ENCODE measurements at places on chromosomes 6 and 20.
A peak's percentile ranks its signal among the peaks of the same experiment; 100 is the strongest.

DNA sequence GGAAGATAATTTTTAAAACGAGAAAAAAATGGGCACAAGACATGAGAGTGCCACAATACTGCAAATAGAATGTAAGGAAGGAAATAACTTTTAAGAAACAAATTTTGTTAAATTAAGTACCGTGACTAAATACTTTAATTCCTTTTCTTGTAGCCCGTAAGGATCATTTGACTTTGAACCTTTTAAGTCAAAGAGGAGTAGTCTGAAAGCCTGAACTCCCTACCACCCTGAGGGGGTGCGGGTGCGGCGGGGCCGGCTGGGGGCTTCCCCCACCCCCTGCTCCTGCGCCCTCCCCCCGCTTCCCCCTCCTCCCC, 231 bp upstream of the PHACTR2 start:
- DNase-seq: no peak

- DNase-seq: no peak
Measured at GRCh38 chr6:56293781-56294180, 46.4 kb upstream of the COL21A1 start.

DNA sequence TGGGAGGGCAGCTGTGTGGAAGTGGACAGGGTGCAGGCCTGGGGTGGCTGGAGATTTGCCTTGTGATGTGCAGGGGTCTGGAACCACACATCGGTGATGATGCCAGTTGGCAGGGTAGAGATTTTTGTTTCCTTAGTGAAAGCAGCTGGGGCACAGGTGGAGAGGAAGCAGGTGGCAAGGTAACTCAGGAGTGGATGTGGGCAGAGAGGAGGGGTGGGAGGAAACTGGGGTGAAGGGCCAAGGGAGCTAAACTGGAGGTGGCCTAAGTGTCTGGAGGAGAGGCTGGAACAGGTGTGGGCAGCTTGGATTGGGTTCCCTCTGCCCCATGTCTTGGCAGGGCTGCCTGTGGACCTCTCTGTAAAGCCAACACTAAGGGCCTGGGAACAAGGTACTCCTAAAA, 4.7 kb upstream of the SCUBE3 start:
- DNase-seq: no peak

DNA sequence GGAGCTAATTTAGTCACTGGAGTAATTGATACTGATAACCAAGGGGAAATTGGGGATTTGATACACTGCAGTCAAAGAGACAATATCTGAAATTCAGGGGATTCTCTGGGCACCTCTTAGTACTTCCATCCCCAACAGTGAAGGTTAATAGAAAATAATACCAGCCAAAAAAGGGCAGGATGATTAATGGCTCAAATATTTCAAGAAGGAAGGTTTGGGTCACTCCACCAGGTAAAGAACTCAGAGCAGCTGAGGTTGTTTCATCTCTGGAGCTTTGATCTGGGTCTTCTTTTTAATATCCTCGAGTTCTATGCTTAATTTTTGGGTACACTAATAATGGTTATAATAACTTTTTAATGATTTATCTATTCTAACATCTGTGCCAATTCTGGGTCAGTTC, 70.8 kb downstream of the CDKAL1 start:
- DNase-seq: no peak

DNA sequence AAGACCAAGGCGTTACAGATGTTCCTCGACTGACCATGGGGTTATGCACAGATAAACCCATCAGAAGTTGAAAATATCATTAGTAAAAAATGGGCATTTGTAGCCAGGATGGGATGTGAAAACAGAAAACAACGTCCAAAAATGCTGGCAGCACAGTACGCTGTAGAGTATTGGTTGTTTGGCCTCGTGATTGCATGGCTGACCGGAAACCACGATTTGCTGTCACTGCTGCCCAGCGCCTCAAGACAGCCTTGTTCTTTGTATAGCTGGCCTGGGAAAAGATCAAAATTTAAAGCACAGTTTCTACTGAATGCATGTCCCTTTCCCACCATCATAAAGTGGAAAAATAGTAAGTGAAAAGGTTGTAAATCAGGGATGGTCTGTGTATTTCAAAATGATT, 41.9 kb downstream of the MTHFD1L start:
- no peak for DNase-seq

DNA sequence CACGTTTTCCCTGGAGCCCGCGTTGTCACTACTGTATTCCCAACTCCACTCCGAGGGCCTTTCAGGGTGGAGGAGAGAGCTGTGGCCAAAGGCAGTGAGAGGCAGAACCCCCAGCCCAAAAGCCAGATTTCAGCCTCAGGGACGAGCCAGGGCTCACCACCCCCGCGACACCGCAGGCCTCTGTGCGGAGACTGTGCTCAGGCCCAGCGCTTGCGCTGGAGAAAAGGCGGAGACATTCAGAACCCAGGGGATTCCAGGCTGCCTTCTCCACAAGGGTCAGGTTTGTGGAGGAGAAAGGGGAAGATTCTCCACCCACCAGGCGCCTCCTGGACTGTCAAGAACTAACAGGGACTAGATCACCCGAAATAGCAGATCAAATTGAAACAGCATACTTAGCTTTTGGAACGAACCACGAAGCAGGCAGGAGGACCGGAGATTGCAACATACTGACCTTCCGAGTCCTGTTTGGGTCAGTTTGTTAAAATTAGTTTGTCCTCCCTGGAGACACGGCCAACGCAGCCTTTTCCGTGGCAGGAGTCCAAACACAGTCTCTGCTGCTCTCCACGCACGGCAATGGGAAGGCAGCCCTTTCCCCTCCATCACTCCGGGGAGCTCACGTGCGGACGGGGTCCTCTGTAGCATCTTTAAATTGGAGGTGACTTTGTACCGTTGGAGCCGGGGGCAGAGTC, 14.4 kb downstream of the DLL1 start:
- DNase-seq: no peak

DNA sequence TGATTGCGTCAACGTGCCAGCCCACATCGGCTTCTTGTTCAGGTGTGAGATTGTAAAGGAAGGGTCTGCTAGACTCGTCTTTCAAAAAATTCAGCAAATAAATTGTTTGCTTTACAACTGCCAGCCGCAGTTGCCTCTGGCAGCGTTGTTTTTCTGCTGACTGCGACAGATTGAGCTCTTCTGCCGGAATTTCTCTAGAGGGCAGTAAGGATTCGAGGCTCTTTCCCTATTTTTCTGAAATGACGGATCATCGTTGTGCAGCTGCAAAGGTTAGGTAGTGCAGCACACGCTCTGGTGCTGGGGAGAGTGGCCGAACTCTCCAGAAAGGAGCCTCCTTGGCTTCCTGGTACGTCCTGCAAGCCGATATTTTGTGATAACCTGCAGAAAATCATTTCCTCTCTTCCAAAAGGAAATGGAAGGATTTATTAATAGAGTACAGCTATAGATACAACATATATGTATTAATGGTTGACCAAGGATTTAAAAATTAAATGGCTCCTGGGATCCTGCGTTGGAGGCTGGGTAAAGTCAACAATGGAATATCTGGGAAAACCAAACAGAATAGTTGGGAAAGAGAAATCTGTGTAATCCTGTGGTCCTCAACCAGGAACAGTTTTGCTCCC, 121.9 kb upstream of the ZFP64 start:
- DNase-seq: peak; percentile 81

GRCh38 chr20:62010551-62011402, 54.9 kb downstream of the TAF4 start:
- DNase-seq: peak; percentile 70

DNA sequence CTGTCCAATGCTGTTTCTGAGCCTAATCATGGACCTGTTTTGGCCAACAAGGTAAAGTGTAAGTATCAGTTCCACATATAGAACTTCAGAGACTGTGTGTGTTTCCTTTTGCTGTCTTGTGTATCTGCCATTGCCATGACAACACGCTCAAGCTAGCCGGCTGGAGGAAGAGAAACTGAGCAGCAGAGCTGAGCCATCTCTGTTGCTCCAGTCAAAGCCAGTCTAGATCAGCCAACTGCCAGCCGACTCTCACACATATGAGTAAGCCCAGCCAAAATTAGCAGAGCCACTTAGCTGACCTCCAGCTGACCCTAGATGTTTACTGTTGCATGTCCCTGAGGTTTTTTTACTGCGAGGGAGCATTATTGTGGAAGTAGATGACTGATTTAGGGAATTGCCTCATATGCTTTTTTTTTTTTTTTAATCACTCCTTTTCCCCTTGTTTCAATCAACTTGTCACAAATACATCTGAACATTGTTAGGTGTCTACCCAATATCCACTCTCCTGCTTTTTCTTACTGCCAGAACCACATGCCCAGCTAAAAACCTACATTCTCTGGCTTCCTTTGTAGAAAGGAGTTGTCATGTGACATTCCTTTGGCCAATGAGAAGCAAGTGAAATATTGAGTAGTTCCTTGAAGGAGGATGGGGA, 304.3 kb upstream of the SUPT3H start:
- DNase-seq: peak; percentile 9

GRCh38 chr20:57957411-57958049, 247.7 kb upstream of the PMEPA1 start:
- DNase-seq: no peak

DNA sequence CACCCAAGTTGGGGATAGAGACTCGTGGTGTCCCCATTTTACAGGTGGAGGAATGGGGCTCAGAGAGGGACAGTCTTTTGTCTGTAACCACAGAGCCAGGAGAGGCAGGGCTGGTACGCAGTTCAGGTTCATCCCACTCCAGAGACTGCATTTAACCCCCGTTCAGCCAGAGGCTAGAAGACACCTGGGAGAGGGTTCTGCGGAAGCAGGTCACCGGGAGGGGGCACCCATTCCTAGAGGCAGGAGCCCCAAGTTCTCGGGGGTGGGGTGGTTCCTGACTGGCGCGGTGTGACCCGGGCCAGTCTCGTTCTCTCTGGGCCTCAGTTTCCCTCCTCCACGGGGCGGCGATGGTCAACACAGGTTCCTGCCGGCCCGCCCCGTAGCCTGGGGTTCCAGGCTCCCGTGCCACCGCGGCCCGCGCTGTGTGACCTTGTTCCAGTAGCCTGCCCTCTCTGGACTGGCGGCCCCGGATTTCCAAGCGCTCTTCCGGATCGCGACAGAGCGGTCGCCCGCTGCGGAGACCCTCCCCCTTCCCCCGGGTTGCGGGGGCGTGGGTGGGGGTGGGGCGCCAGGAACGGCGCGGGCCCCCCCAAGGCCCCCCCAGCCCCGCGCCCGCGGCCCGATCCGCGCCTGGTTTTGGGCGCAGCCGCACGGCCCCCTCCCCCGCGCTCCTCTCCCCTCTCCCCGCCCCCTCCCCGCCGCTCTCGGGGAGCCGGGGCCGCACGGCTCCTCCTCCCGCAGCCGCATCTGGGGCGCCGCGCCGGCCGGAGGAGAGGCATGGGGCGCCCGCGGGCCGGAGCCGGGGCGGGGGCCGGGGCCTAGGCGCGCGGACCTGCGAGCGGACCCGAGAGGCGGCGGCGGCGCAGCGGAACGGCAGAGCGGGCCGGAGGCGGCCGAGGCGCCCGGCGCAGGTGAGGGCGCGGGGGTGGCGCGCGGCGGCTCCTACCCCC, at the start of gene DLGAP4:
Gene DLGAP4 (plus strand): TSS at position 738 of the 950 bp plus-strand sequence. CDS start 125,379 bp downstream, outside the sequence.
- no peak for DNase-seq

DNA sequence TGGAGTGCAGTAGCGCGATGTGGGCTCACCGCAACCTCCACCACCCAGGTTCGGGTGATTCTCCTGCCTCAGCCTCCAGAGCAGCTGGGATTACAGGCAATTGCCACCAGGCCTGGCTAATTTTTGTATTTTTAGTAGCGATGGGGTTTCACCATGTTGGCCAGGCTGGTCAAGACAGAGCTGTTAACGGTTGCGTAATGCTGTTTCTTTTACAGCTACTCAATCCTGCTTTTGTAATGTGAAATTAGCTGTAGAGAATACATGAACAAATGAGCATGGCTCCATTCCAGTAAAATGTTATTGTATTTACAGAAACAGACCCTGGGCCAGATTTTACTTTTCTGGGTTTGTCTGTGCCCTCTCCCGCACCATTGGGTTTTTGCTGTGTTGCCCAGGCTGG, 1.9 kb downstream of the PNLDC1 start:
- no peak for DNase-seq

- DNase-seq: no peak
Measured at GRCh38 chr6:21135484-21136013, 458.0 kb upstream of the SOX4 start.

DNA sequence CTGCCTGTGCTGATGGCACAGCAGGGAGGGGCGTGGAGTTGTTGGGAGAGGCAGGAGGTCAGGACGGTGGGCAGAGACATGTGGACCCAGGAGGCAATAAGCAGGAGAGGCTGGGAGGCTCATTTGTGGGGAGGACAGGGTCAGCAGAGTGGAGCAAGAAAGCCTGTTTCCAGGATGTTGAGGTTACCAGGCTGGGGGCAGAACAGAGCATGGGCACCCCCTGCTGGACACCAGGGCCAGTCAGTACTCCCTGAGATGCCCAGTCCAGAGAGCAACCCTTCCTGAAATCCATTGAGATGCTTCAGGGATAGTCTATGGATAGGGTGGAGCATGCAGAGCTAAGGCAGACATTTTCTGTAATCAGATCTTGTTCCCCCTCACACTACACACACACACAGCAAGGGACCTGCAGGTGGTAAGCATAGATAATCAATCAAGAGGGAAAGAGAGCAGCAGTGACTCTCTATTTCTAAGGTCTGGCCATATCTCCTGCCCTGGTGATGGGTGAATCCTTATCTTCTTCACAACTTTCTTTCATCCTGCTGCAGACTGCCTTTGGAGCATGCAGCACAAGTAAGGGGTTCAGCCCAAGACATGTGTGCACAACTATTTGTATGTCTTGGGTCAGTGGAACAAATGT, 41.7 kb downstream of the MOCS1 start:
- DNase-seq: peak; percentile 52

DNA sequence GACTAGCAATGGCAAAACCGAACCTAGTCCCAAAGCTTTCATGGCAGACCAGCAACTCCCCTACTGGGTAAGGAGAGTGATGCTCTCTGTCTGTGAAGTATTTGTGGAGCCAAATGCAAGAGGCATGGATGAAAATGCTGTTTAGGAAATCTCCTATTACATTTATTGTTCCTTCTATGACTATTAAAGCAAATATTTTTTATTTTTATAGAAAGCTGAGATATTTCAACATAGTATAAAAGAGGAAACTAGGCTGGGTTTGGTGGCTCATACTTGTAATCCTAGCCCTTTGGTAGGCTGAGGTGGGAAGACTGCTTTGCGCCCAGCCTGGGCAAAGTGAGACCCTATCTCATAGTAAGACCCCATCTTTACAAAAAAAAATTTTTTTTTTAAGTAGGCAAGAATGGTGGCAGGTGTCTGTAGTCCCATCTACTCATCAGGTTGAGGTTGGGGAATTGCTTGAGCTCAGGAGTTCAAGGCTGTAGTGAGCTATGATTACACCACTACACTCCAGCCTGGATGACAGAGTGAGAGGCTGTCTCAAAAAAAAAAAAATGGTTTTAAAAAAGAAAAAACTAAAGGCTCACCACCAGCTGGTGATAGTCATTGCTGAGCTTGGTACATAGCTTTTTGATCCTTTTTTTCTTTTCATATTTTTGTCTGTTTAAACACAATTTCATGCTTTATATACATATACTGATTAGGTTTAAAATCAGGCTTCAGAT, 11.3 kb downstream of the KDM1B start:
- no peak for DNase-seq

DNA sequence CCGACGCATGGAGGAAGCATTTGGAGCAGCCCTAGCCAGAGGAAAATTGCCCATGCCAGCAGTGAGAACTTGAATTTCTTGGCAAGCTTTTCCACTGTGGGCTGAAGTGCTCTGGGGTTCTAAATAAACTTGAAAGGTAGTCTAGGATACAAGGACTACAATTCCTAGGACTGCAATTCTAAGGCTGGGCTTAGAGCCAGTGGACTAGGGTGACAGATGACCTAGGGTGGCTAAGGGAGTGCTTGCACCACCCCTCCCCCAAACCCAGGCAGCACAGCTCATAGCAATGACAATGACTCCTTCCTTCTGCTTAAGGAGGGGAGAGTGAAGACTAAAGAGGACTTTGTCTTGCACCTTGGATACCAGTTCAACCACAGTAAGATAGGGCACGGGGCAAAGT, 122.3 kb downstream of the THBS2 start:
- no peak for DNase-seq

GRCh38 chr20:20734475-20734948, 22.1 kb upstream of the RALGAPA2 start:
- DNase-seq: no peak
